Spinal cord (tissue), 10 donors: ENCODE measurements at places on chromosomes 1 and 21. TPM values are rescaled to one million over a fixed set of nuclear protein-coding genes. Genes with fewer than 3 reads are reported as not detected.
A peak's percentile ranks its signal among the peaks of the same experiment; 100 is the strongest.

The SLC16A1 gene
- total RNA-seq: 98.0 TPM

DNA sequence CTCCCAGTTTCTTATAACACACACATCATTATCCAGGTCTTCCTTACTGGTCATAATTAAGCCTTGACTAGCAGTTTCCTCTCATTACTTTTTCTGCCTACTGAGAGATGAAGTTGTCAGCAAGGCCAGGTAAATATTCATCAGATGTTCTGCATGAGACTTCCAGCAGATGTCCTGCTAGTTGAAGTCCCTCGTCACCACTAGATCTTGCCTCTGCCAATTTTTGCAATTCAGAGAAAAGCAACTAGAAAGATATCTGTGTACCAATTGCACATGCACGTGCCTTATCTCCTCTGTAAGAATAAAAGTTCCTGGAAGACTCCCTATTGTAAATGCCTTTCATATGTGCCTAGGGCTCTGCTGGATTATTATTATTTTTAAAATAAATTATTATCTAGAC lies 18.3 kb downstream of the ACKR1 start:
- H3K27me3 ChIP-seq: no peaks in the 10 kb centered on the region
- no peaks in the 10 kb centered on the region for H3K36me3 ChIP-seq
- H3K4me3 ChIP-seq: no peak overlapping the region
- no peak overlapping the region for H3K27ac ChIP-seq
- no peak for DNase-seq

GRCh38 chr1:4344065-4344732 lies 310.2 kb upstream of the AJAP1 start:
- H3K4me3 ChIP-seq: no peak overlapping the region
- no peaks in the 10 kb centered on the region for H3K36me3 ChIP-seq
- DNase-seq: no peak
- H3K27ac ChIP-seq: no peak overlapping the region

The TGFB2 gene
- total RNA-seq: 38.6 TPM

DNA sequence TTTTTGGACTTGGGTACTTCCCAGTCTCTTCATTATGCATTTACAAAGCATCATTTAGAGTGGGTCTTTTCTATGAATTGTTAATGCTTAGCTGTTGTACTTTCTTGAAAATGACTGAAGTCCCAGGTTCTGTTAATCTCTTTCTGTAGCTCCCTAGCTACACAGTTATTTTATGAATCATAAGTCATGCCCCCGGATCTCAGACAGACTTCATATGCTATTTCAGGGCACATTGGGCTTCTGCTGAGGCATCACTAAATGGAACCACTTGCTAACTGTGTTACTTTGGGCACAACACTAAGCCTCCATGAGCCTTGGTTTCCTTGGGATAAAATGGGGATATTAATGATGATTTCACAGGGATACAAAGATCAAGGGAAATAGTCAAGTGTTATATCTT lies 55.5 kb upstream of the RBM15 start:
- no peak overlapping the region for H3K27ac ChIP-seq
- no peaks in the 10 kb centered on the region for H3K36me3 ChIP-seq
- no peak overlapping the region for H3K4me3 ChIP-seq
- DNase-seq: no peak

DNA sequence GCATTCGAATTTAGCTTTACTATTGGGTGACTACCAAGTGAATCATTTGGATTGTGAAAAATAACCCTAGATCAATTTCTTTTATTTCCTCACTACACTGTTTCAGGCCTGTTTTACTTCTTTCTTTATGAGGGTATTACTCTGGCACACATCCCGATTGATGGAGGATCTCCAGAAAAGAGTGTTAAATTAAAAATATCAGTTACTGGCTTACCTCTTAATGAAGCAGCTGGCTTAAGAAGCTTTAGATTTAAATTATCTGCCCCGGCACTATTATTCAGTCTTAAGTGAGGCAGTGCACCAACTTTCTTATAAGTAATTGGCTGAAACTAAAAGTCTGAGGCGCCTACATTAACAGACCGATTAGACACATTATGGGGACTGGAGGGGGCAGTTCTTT lies 1097.4 kb downstream of the TTLL7 start:
- H3K4me3 ChIP-seq: no peak overlapping the region
- no peak overlapping the region for H3K27ac ChIP-seq
- no peaks in the 10 kb centered on the region for H3K4me1 ChIP-seq
- H3K36me3 ChIP-seq: no peaks in the 10 kb centered on the region
- no peaks in the 10 kb centered on the region for H3K27me3 ChIP-seq

The PLA2G4A gene
- 15.4 TPM for total RNA-seq

The FCMR gene
- total RNA-seq: 1.3 TPM

The WNT2B gene
- 9.9 TPM for total RNA-seq

- H3K4me3 ChIP-seq: no peak overlapping the region
- peaks cover 2% of the 10 kb centered on the region for H3K36me3 ChIP-seq
- H3K27me3 ChIP-seq: no peaks in the 10 kb centered on the region
- no peak for DNase-seq
- H3K27ac ChIP-seq: no peak overlapping the region
Measured at GRCh38 chr1:181043025-181043888, 9.5 kb downstream of the MR1 start.

DNA sequence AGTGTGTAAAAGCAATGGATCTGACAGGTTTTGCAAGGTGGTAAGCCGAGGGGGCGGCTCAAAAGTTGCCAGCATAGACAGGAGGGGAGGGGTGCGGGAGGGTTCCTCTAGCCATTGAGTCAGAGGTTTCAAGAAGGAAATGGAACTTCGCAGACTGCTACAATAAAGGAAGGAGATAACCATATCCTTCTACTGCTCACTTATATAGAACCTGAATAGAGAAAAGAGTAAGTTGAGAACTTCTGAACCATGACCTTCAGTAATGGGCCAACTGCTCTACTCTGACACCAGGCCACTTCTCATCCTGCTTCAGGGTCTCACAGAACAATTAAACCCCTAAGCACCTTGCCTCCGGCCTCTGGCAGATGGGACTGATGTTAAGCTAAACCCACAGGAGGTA lies 26.3 kb upstream of the BCAR3 start:
- no peak overlapping the region for H3K4me3 ChIP-seq
- no peak overlapping the region for H3K27ac ChIP-seq

The RNU1-2 gene
- 29,651 TPM for total RNA-seq

- peaks cover 2% of the 10 kb centered on the region for H3K4me1 ChIP-seq
- H3K27me3 ChIP-seq: no peaks in the 10 kb centered on the region
- no peak overlapping the region for H3K27ac ChIP-seq
- no peak for DNase-seq
Measured at GRCh38 chr1:178503849-178504248, 7.1 kb upstream of the CLEC20A start.

GRCh38 chr1:7401814-7402547 lies 369.1 kb upstream of the VAMP3 start:
- H3K4me3 ChIP-seq: no peak overlapping the region
- H3K27ac ChIP-seq: no peak overlapping the region
- H3K36me3 ChIP-seq: no peaks in the 10 kb centered on the region
- no peaks in the 10 kb centered on the region for H3K27me3 ChIP-seq
- no peak for DNase-seq

The CELA3B gene
- not detected for total RNA-seq

The OR6K3 gene
- total RNA-seq: not detected

- H3K36me3 ChIP-seq: no peaks in the 10 kb centered on the region
- H3K27me3 ChIP-seq: no peaks in the 10 kb centered on the region
- H3K27ac ChIP-seq: no peak overlapping the region
- DNase-seq: no peak
- H3K4me1 ChIP-seq: no peaks in the 10 kb centered on the region
Measured at GRCh38 chr1:116806245-116806644, 52.0 kb downstream of the CD2 start.

GRCh38 chr1:166322470-166322869 lies 155.7 kb upstream of the FAM78B start:
- H3K27me3 ChIP-seq: no peaks in the 10 kb centered on the region
- DNase-seq: no peak
- H3K27ac ChIP-seq: no peak overlapping the region
- no peaks in the 10 kb centered on the region for H3K36me3 ChIP-seq
- no peaks in the 10 kb centered on the region for H3K4me1 ChIP-seq
- no peak overlapping the region for H3K4me3 ChIP-seq

GRCh38 chr1:176837708-176838107 lies 326.8 kb downstream of the ASTN1 start:
- DNase-seq: no peak
- H3K36me3 ChIP-seq: no peaks in the 10 kb centered on the region
- H3K27me3 ChIP-seq: no peaks in the 10 kb centered on the region
- H3K4me3 ChIP-seq: no peak overlapping the region
- H3K4me1 ChIP-seq: no peaks in the 10 kb centered on the region

The SPATA21 gene
- not detected for total RNA-seq

DNA sequence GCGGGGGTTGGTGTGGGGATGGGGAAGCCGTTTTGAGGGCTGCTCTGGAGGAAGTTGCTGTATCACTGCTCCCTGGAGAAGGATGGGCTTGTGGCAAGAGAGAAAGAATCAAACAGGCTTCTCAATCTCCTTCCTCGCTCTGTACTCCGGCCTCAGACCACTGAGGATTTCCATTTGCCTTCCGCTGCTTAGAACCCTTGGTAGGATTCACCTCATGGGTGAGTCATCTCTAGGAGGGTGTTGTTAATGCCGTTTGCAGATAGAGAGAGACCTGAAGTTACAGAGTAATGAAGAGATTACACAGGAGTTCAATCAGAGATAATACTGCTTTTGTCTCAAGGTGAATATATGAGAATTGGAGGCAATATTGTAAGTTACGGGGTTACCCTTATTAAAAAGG lies 15.3 kb downstream of the SLC35F3 start:
- DNase-seq: no peak
- H3K36me3 ChIP-seq: no peaks in the 10 kb centered on the region
- no peaks in the 10 kb centered on the region for H3K27me3 ChIP-seq
- no peak overlapping the region for H3K4me3 ChIP-seq
- H3K4me1 ChIP-seq: no peaks in the 10 kb centered on the region

The OR10Z1 gene
- not detected for total RNA-seq

DNA sequence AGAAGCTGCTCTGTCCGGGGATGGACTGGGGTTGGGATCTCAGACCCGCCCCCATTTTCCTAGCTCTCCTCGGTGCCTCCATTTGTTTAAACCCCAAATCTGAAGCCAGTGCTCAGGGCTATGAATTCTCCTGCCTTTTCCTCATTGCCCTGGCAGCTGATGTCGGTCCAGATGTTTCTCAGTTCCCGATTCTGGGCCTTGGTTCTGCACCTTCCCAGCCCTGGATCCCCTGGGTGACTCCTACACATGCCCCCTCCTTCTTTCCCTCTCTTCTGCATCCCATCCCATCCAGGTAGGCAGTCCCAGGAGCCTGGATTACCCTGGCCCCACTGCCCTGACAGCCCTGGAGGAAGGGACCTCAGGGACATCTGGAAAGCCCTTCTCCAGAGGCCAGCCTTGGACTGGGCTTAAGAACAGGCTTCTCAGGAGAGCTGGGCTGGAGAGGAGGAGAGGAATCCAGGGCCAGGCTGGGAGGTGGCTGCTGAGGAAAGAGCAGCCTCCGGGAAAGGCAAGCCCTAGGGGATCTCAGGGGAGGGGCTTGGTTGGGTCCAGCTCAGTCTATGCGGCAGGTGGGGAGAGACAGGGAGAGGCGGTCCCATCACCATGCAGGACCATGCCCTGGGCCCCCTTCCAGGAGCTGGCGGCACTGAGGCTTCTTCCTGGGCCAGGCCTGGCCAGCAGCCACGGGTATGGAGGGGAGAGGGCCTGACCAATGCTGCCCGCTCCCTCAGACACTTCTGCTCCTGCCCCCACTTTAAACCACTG lies 6.8 kb upstream of the EPS8L3 start:
- no peaks in the 10 kb centered on the region for H3K36me3 ChIP-seq
- no peaks in the 10 kb centered on the region for H3K27me3 ChIP-seq
- DNase-seq: no peak
- H3K4me3 ChIP-seq: no peak overlapping the region
- H3K4me1 ChIP-seq: peaks cover 57% of the 10 kb centered on the region
- H3K27ac ChIP-seq: peak overlapping the region; percentile 67

- H3K4me3 ChIP-seq: no peak overlapping the region
- H3K4me1 ChIP-seq: peaks cover 29% of the 10 kb centered on the region
- DNase-seq: peak; percentile 21
Measured at GRCh38 chr21:43884012-43884860, 19.2 kb downstream of the AGPAT3 start.

The CD34 gene
- 13.4 TPM for total RNA-seq

DNA sequence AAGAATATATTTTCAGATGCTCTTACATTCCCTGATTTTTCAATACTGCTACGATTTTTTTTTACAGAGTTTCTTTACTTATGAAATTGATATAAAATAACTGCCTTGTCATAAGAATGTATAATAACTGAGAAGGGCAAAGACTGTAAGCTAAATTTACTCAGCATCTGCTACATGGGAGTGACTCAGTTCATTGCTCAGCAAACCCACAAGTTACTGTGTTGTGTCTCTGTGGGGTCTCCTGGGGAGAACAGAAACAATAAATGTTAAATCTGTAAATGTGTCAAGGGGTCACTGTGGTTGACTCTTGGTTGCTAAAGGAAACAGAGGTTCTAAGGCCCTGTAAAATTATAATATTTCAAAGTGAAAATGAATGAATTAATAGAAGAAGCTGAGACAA lies 210.3 kb upstream of the CACYBP start:
- no peaks in the 10 kb centered on the region for H3K36me3 ChIP-seq
- DNase-seq: no peak
- no peaks in the 10 kb centered on the region for H3K4me1 ChIP-seq
- H3K27ac ChIP-seq: no peak overlapping the region
- no peaks in the 10 kb centered on the region for H3K27me3 ChIP-seq
- H3K4me3 ChIP-seq: no peak overlapping the region

DNA sequence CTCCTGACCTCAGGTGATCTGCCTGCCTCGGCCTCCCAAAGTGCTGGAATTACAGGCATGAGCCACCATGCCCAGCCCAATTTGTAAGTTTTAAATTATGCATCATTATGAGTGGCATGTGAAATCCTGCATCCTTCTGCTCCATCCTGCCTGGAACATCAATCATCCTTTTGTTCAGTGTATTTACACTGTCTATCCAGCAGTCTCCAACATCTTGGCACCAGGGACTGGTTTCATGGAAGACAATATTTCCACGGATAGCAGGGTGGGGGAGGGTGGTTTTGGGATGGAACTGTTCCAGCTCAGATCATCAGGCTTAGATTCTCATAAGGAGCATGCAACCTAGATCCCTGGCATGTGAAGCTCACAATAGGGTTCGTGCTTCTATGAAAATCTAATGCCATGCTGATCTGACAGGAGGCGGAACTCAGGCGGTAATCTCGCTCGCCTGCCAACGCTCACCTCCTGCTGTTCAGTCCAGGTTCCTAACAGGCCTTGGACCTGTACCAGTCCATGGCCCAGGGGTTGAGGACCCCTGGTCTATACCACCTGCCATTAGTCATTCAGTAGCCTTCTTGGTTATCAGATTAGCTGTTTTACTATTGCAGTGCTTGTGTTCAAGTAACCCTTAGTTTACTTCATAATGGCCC lies 22.2 kb upstream of the TCEA3 start:
- no peak for DNase-seq
- peaks cover 6% of the 10 kb centered on the region for H3K4me1 ChIP-seq

The SHISAL2A gene
- 0.30 TPM for total RNA-seq

DNA sequence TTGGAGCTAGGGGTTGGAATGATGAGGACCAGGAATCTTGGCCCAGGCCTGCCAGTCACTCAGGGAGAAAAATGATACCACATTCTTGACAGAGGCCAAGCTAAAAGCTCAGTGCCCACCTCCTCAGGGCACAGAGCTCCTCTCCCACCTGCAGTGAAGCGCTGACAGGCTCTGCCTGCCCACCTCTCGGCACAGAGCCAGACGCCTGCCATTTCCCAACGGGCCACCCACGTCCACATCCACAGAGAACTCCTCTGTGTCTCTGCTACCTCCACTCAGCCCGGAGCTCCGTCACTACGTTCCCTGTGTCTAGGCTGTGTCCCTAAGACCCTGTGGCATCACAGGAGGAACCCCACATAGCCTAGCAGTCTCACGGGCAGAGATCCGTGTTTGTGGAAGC lies 60.8 kb downstream of the MRPL37 start:
- DNase-seq: no peak
- no peak overlapping the region for H3K4me3 ChIP-seq
- H3K36me3 ChIP-seq: peaks cover 14% of the 10 kb centered on the region
- H3K27me3 ChIP-seq: no peaks in the 10 kb centered on the region
- H3K27ac ChIP-seq: no peak overlapping the region
